ENCODE measurements at places on chromosomes 5 and 9. TPM values are rescaled to one million over a fixed set of nuclear protein-coding genes. Genes with fewer than 3 reads are reported as not detected.

DNA sequence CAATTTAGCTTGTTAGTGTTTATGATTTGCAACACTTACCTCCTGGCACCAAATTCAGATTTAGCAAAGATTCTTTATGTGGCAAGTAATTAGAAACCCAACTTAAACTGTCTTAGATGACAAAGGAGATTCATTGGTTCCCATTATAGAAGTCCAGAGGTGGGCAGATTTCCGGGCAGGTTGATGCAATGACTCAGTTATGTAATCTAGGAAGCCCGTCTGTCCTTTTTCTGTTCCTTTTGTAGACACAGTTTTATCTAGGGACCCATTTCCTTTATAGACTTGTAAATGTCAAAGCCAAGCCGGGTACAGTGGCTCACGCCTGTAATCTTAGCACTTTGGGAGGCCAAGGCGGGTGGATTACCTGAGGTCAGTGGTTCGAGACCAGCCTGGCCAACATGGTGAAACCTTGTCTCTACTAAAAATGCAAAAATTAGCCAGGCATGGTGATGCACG lies 20.3 kb upstream of the ANKRD33B start:
- no peak for DNase-seq
- no peaks in the 10 kb centered on the region for H3K27me3 ChIP-seq
- H3K27ac ChIP-seq, result no peak overlapping the region

DNA sequence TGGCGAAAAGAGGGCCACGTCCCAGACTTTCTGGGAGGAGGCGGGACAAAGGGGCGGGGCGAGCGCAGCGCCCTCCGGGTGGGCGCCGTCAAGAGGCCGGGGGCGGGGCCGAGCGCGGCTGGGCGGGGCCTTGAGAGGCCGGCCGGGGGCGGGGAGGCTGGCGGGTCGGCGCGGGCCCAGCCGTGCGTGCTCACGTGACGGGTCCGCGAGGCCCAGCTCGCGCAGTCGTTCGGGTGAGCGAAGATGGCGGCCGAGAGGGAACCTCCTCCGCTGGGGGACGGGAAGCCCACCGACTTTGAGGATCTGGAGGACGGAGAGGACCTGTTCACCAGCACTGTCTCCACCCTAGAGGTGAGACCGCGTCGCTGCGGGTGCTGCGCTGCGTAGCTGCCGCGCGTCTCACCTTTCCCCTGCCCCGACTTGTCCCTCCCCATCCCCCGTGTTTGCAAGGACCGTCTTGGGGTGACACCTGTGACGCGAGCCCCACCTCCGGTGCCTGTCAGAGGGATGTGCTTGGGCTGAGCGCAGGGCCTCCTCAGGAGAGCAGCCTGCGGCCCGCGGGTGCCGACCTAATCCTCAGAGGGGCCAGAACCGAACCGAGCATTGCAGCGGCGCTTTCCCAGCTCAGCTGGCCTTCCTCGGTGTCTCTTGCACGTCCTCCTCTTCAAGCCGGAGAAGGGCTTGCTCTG lies at the start of gene SNX2:
TSS of gene SNX2 (plus strand) at position 220 of the 689 bp plus-strand sequence. CDS start at position 244, 24 bp downstream.
- peak; percentile 91 for DNase-seq
- H3K27me3 ChIP-seq, result no peaks in the 10 kb centered on the region
- peaks cover 21% of the 10 kb centered on the region for H3K4me1 ChIP-seq
- H3K36me3 ChIP-seq, result no peaks in the 10 kb centered on the region

- no peaks in the 10 kb centered on the region for H3K27me3 ChIP-seq
- peaks cover 43% of the 10 kb centered on the region for H3K4me1 ChIP-seq
- H3K27ac ChIP-seq, result peak overlapping the region; percentile 83
- peak; percentile 41 for DNase-seq
- H3K4me3 ChIP-seq, result no peak overlapping the region
- H3K36me3 ChIP-seq, result no peaks in the 10 kb centered on the region
Measured at GRCh38 chr5:179605026-179605833, 18.2 kb downstream of the HNRNPH1 start.

DNA sequence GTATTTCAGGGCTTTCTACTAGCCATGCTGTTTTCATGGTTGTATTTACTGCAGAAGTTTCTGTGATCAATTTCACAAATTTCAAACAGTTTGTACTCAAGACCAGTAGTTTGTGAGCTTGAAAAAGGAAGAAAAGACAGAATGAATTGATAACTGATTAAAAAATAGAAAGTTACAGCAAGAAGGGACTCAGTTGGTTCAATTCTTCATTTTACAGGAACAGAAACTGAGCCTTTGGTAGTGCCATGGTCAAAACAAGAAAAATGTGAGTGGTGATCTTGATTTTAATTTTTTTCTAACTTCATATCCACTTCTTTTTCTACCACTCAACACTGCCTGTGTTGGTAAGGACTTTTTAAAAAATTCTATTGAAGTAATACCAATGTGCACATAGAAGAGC lies 206.6 kb upstream of the NREP start:
- no peak overlapping the region for H3K4me3 ChIP-seq
- no peak overlapping the region for H3K27ac ChIP-seq
- H3K4me1 ChIP-seq, result no peaks in the 10 kb centered on the region
- no peak for DNase-seq
- H3K36me3 ChIP-seq, result no peaks in the 10 kb centered on the region

- DNase-seq, result no peak
- no peaks in the 10 kb centered on the region for H3K4me1 ChIP-seq
- H3K4me3 ChIP-seq, result no peak overlapping the region
- no peaks in the 10 kb centered on the region for H3K27me3 ChIP-seq
- no peak overlapping the region for H3K27ac ChIP-seq
Measured at GRCh38 chr5:136853971-136854370, 488.6 kb upstream of the TRPC7 start.

DNA sequence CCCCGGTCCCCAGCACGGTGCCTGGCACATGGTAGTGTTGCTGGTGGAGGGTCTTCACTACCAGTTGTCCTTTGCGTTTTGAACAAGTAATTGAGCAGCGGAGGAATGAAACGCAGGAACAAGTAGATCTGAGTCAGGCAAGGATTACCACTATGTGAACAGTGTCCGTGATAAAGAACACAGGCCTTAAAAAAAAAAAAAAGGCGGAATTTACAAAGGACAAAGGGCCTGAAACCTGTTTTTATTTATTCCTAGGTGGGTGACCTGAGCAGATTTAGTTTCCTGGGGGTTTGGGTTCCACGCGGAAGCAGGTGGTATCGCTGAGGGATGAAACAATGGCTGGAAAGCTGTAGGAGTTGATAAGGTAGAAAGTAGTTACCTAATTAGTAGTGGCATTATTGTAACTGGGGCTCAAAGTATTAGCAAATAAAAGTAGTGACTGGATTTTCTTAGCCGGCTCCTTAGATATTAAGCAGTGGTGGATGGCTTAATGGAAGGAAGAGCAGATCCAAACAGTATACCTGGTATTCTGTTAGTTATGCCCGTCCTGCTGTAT lies 1.1 kb downstream of the RUSC2 start:
- no peaks in the 10 kb centered on the region for H3K27me3 ChIP-seq
- DNase-seq, result no peak
- peaks cover 36% of the 10 kb centered on the region for H3K4me1 ChIP-seq
- H3K4me3 ChIP-seq, result peak overlapping the region; percentile 89
- H3K27ac ChIP-seq, result peak overlapping the region; percentile 91
- H3K36me3 ChIP-seq, result no peaks in the 10 kb centered on the region

DNA sequence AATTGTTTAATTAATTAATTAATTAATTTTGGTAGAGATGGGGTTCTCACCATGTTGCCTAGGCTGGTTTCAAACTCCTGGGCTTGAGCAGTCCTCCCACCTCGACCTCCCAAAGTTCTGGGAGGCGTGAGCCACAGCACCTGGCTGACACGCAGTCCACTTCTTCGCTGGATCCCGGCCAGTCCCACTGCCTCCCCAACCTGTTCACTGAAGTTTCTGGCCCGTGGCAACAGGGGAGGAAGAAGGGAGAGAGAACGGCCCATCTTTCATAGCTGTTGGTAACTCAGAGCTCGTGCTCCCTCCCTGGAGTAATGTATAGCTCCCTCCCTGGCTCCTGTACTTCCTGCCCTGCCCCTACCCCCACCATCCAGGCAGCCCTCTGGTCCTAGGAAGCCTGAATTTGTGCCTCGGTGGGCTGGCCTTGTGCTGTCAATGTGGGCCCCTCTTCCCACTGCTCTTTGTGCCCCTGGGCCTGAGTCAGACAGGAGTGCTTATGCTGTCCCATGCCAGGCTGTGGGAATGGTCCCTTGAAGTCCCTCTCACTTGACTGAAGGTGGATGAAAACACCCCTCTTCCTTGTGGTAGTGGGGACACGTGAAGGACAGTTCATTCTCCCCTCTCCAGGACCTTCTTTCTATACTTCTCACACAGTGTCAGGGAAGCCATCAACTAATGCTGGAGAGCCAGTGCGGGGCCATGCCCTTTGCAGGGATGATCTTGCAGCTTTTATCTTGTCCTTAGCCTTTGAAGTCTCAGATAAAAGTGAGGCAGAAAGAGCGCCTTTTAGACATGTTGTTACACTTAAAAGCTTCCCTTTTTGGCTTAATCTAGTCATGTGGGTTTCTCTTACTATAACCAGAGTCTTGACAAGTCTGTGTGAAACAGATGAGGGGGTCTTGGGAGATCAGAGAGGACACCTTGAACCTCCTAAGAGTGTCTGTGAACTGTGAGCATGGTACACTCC lies 38.1 kb downstream of the ANGPTL2 start:
- no peak overlapping the region for H3K27ac ChIP-seq
- no peaks in the 10 kb centered on the region for H3K27me3 ChIP-seq
- no peak overlapping the region for H3K4me3 ChIP-seq
- no peak for DNase-seq

DNA sequence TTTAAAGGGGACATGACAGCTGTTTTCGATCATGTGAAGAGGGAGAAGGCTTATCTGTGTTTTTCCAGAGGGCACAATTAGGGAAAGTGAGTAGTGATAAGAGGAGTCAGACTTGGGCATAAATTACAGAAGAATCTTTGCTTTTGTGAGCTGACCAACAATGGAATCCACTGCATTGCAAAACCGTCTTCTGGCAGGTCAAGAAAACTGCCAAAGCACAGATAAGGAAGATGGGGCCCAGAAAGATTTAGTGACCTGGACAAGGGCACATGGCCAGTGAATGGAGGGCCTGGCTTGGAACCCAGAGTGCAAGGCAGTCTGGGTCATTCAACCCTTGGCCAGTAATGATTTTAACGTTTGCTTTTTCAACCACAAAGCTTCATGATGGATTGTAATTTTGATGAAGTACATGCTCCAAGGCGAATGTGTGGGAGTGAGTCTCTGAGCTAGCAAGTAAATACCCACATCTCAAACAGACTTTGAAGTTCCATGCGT lies 153.2 kb upstream of the MAST4 start:
- no peak overlapping the region for H3K27ac ChIP-seq
- no peaks in the 10 kb centered on the region for H3K27me3 ChIP-seq
- no peak overlapping the region for H3K4me3 ChIP-seq
- no peaks in the 10 kb centered on the region for H3K4me1 ChIP-seq
- H3K36me3 ChIP-seq, result no peaks in the 10 kb centered on the region
- no peak for DNase-seq

GRCh38 chr5:111848476-111848875 lies 91.5 kb upstream of the NREP start:
- no peaks in the 10 kb centered on the region for H3K4me1 ChIP-seq

DNA sequence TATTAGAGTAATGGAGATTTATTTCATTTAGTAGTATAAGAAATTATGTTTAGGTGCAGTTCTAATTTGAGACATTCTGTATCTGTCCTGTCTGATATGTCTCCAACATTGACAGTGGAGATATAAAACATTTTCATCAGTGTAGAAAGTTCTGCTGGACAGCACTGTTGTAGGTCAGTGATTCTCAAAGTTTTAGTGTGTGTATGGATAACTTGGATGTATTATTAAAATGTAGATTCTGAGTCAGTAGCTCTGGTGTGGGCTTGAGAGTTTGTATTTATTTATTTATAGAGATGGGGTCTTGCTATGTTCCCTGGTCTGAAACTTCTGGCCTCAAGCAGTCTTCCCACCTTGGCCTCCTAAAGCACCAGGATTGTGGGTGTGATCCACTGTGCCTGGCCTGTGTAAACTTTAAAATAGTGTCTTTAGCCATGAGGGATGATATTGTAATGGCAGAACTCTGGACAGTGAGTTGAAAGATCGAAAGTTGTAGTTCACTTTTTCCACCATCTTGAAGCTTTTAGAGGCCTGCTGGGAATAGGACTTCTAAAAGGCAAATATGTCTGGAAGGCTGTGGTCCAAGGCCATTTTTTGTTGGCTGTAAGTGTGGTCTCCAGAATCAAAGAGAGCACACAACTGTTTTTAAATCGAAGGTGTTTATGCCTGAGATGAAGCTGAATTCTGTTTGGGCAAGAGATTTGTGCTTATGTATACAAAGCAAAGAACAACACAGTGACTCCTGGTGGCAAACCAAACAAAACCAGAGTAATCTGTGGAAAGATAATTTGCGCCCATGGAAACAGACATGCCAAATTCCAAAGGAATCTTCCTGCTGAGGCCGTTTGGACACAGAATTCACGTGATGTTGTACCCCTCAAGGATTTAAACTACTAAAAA lies 12.4 kb downstream of the UBAP1 start:
- no peak overlapping the region for H3K4me3 ChIP-seq
- no peaks in the 10 kb centered on the region for H3K27me3 ChIP-seq
- peaks cover 63% of the 10 kb centered on the region for H3K4me1 ChIP-seq
- peak overlapping the region; percentile 97 for H3K27ac ChIP-seq

GRCh38 chr5:110087829-110088228 lies 398.1 kb downstream of the MAN2A1 start:
- no peaks in the 10 kb centered on the region for H3K4me1 ChIP-seq
- H3K36me3 ChIP-seq, result no peaks in the 10 kb centered on the region
- DNase-seq, result peak; percentile 27
- H3K27me3 ChIP-seq, result peaks cover 6% of the 10 kb centered on the region
- H3K27ac ChIP-seq, result no peak overlapping the region
- no peak overlapping the region for H3K4me3 ChIP-seq

- peaks cover 38% of the 10 kb centered on the region for H3K4me1 ChIP-seq
- DNase-seq, result peak; percentile 82
- H3K4me3 ChIP-seq, result peak overlapping the region; percentile 17
- H3K27me3 ChIP-seq, result no peaks in the 10 kb centered on the region
- H3K27ac ChIP-seq, result peak overlapping the region; percentile 60
Measured at GRCh38 chr9:130860458-130861316, 25.6 kb downstream of the ABL1 start.

The NTRK2 gene
- total RNA-seq, result 1.1 TPM

The PCDHGA1 gene
- 0.71 TPM for total RNA-seq

The FASTKD3 gene
- 7.2 TPM for total RNA-seq

The SLC6A3 gene
- total RNA-seq, result not detected

The HRH2 gene
- 0.51 TPM for total RNA-seq

The PCDHB10 gene
- 0.61 TPM for total RNA-seq

The CER1 gene
- total RNA-seq, result not detected

The SPINK1 gene
- not detected for total RNA-seq

The SLC34A1 gene
- not detected for total RNA-seq
